ENCODE measurements at places on chromosomes 6 and 20.

DNA sequence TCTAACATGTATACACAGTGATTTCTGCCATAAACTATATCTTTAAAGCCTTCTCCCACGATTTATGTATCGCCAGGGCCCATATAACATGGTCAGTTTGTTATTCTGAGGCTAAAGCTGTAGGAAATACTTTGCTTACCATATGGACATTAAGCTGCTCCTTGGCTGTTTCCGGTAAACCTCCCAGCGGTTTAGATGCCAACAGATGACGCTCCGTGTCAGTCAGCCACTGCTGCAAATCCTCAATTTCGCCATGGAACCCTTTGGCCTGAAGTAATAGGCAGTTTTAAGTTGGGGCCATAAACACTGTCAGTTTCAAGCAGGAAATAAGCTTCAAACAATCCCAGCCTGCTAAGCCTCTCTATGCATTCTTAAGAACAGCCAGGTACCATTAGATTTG lies 145.4 kb downstream of the DST start:
- H3K4me1 ChIP-seq, result no peaks in the 10 kb centered on the region
- no peak overlapping the region for H3K4me3 ChIP-seq
- no peak overlapping the region for H3K27ac ChIP-seq

GRCh38 chr20:12414446-12415274 lies 497.0 kb downstream of the BTBD3 start:
- no peak for DNase-seq
- no peaks in the 10 kb centered on the region for H3K27me3 ChIP-seq
- H3K27ac ChIP-seq, result no peak overlapping the region

GRCh38 chr6:28802417-28803336 lies 121.1 kb downstream of the TRIM27 start:
- no peak overlapping the region for H3K4me3 ChIP-seq
- no peak for DNase-seq
- H3K27ac ChIP-seq, result no peak overlapping the region
- no peaks in the 10 kb centered on the region for H3K4me1 ChIP-seq

- H3K36me3 ChIP-seq, result no peaks in the 10 kb centered on the region
- DNase-seq, result no peak
- no peaks in the 10 kb centered on the region for H3K27me3 ChIP-seq
- no peak overlapping the region for H3K27ac ChIP-seq
- no peaks in the 10 kb centered on the region for H3K4me1 ChIP-seq
Observed at GRCh38 chr20:60632391-60633262, 619.4 kb upstream of the CDH4 start.

- no peaks in the 10 kb centered on the region for H3K27me3 ChIP-seq
- H3K4me1 ChIP-seq, result peaks cover 9% of the 10 kb centered on the region
- no peak overlapping the region for H3K27ac ChIP-seq
- no peak for DNase-seq
Observed at GRCh38 chr6:5866547-5867051, 140.1 kb downstream of the NRN1 start.

DNA sequence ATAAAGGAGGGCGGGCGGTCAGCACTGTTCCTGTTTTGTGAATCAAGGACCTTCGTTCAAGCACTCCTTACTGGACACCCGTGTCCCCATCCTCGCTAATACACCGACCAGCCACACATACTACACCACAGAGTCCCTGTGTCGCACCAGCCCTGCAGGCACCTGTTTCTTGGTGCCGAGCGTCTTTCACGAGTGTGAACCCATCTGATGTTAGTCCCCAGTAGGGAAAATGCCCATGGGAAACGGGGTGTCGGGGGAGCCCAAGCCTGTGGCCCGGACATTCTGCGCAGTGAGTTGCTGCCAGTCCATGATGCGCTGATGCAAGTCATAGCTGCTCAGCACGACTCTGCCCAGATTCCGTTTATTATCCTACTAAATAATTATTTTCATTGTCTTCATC lies 74.7 kb downstream of the TTLL2 start:
- H3K27ac ChIP-seq, result no peak overlapping the region
- no peak overlapping the region for H3K4me3 ChIP-seq
- peaks cover 6% of the 10 kb centered on the region for H3K27me3 ChIP-seq
- no peaks in the 10 kb centered on the region for H3K36me3 ChIP-seq
- H3K4me1 ChIP-seq, result no peaks in the 10 kb centered on the region

GRCh38 chr6:169766232-169766631 lies 14.8 kb downstream of the ERMARD start:
- DNase-seq, result no peak
- H3K27ac ChIP-seq, result no peak overlapping the region
- H3K27me3 ChIP-seq, result no peaks in the 10 kb centered on the region
- no peaks in the 10 kb centered on the region for H3K4me1 ChIP-seq

GRCh38 chr6:44593539-44593944 lies 206.0 kb downstream of the CDC5L start:
- no peaks in the 10 kb centered on the region for H3K4me1 ChIP-seq
- no peak overlapping the region for H3K4me3 ChIP-seq
- H3K36me3 ChIP-seq, result no peaks in the 10 kb centered on the region
- H3K27ac ChIP-seq, result no peak overlapping the region
- H3K27me3 ChIP-seq, result peaks cover 2% of the 10 kb centered on the region

DNA sequence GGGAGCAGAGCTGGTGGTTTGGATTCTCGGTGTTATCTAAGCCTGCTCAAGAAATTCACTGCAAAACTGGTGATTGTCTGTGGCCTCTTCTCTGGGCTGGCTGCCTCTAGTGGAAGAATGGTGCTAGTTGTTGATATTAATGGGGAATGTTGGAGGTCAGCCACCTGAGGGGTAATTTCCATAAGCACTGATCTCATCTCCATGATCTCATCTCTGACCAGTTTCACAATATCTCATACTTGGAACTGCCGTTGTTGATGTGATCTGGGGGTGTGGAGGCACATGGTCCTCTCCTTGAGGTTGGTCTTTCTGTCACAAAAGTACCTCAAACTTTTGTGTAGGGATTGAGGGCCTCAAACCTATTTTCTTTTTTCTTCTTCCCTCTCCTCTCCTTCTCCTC lies 102.6 kb downstream of the CD109 start:
- H3K27me3 ChIP-seq, result no peaks in the 10 kb centered on the region
- H3K27ac ChIP-seq, result no peak overlapping the region
- no peaks in the 10 kb centered on the region for H3K36me3 ChIP-seq
- H3K4me3 ChIP-seq, result no peak overlapping the region
- H3K4me1 ChIP-seq, result no peaks in the 10 kb centered on the region

GRCh38 chr20:25580711-25581110 lies 4.6 kb downstream of the NINL start:
- H3K4me1 ChIP-seq, result no peaks in the 10 kb centered on the region
- no peak overlapping the region for H3K27ac ChIP-seq
- H3K27me3 ChIP-seq, result no peaks in the 10 kb centered on the region
- no peak overlapping the region for H3K4me3 ChIP-seq
- no peaks in the 10 kb centered on the region for H3K36me3 ChIP-seq
- no peak for DNase-seq

- H3K27ac ChIP-seq, result no peak overlapping the region
- peaks cover 47% of the 10 kb centered on the region for H3K4me1 ChIP-seq
- H3K4me3 ChIP-seq, result no peak overlapping the region
- H3K27me3 ChIP-seq, result no peaks in the 10 kb centered on the region
- no peaks in the 10 kb centered on the region for H3K36me3 ChIP-seq
Observed at GRCh38 chr20:34715384-34715783, 11.2 kb downstream of the TP53INP2 start.

DNA sequence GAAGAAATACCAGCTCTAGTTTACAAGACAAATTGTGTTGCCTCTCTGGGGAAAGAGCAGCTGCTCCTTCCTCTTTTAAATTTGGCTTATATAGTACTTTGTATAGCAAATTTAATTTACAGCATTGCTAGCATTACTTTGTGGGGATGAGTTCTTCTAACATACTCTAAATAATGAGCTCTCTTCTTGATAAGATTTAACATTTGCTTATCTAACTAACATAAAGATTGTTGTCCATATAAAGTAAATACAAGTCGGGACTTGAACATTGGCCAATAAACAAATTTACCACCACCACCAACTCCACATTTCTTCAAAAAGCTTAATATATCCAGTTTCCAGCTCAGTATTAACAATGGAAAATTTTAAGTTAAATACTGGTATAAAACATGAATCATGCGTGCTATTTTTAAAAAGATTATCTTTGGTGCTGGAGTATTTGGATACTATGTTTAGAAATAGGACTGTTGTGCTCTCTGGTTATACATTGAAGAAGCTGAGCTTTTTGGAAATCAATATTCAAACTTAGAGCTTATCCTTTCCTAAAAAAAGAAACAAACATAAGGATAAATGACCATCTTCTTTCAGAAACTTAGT lies 1146.9 kb upstream of the GJE1 start:
- H3K4me1 ChIP-seq, result no peaks in the 10 kb centered on the region
- H3K27ac ChIP-seq, result no peak overlapping the region
- H3K36me3 ChIP-seq, result no peaks in the 10 kb centered on the region
- DNase-seq, result no peak
- no peaks in the 10 kb centered on the region for H3K27me3 ChIP-seq

GRCh38 chr20:8148501-8148900 lies 16.4 kb downstream of the PLCB1 start:
- H3K36me3 ChIP-seq, result no peaks in the 10 kb centered on the region
- no peak for DNase-seq
- no peak overlapping the region for H3K4me3 ChIP-seq

- no peak for DNase-seq
- no peaks in the 10 kb centered on the region for H3K36me3 ChIP-seq
- H3K27ac ChIP-seq, result no peak overlapping the region
- H3K27me3 ChIP-seq, result no peaks in the 10 kb centered on the region
- H3K4me1 ChIP-seq, result no peaks in the 10 kb centered on the region
- no peak overlapping the region for H3K4me3 ChIP-seq
Observed at GRCh38 chr6:3425574-3425973, 31.3 kb downstream of the SLC22A23 start.

GRCh38 chr20:48105526-48105925 lies 320.2 kb upstream of the SULF2 start:
- H3K27ac ChIP-seq, result no peak overlapping the region
- H3K27me3 ChIP-seq, result peaks cover 2% of the 10 kb centered on the region
- no peaks in the 10 kb centered on the region for H3K4me1 ChIP-seq
- H3K36me3 ChIP-seq, result no peaks in the 10 kb centered on the region

GRCh38 chr20:63736893-63737694 lies 630 bp downstream of the LIME1 start:
- no peak for DNase-seq
- H3K36me3 ChIP-seq, result peaks cover 24% of the 10 kb centered on the region
- H3K27ac ChIP-seq, result peak overlapping the region; percentile 94
- H3K27me3 ChIP-seq, result no peaks in the 10 kb centered on the region
- H3K4me1 ChIP-seq, result peaks cover 36% of the 10 kb centered on the region

DNA sequence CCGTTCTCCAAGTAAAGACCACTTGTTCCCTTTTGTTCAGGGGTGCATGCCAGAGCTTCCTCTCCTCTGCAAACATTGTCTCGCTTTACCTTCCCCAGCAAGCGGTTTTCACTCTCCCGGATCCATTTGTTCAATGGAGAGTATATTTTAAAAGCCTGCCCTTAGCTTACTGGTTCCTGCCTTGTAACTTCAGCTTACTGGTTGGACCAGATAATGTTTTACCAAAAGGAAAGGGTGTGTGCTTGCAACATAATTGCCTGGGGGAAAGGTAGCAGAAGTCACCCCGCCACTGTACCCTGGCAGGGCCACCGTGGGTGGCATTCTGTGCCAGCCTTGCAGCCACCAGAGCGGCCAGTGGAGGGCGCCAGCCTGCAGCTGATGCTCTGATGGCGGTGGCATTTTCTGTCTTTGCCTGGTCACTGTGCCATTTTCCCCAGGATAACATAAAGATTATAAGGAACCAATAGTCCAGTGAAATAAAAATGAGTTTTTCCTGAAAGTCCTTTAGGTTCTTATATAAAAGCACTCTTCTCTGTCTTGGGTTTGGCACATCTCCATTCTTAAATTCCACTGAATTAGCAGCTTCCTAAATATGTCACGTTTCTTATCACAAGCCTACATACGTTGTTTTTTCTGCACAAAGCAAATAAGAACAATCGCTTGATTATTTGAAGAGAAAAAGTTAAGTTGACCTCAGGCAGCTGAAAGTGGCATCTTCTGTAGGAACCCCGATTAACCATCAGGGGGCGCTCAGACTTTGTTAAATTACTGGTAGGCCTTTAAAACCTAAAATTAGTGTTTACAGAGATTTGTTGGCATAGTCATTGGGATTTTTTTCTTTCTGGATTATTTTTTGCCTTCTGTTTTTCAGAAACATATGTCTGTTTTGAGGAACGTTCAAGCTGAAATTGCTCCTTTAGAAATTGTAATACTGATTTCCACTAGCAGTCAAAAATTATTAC lies 67.4 kb upstream of the XRN2 start:
- H3K4me1 ChIP-seq, result no peaks in the 10 kb centered on the region
- H3K27ac ChIP-seq, result no peak overlapping the region
- no peak overlapping the region for H3K4me3 ChIP-seq
- no peaks in the 10 kb centered on the region for H3K36me3 ChIP-seq

DNA sequence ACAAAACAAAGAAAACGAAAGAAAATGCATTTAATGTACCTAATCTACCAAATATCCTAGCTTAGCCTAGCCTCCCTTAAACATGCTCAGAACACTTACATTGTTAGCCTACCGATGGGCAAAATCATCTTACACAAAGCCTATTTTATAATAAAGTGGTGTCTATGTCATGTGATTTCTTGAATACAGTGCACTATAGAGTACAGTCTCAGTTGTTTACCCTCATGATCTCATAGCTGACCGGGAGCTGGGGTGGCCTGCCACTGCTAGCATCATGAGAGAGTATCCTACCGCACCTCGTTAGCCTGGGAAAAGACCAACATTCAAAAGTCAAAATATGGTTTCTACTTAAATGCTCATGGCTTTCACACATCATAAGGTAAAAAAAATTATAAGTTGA lies 16.6 kb downstream of the GCNT2 start:
- H3K27ac ChIP-seq, result no peak overlapping the region
- DNase-seq, result no peak
- H3K4me1 ChIP-seq, result peaks cover 28% of the 10 kb centered on the region

DNA sequence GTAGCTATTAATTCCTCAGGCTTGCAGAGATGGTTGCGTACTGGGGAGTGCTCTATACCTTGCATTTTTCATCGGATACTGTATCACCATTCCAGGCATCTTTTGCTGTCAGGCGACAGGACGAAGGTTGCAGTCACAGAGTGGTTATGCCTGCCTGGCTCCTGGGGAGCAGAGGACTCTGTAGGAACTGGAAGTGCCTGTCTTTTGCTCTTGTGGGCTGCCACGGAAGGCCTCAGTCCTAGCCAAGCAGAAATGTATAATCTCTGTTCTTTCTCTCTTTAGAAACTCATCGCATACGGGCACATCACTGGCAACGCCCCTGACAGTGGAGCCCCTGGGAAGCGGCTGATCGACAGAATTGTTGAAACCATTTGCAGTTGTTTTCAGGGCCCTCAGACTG lies 29.5 kb downstream of the ARFGEF2 start:
- H3K4me1 ChIP-seq, result no peaks in the 10 kb centered on the region
- H3K27ac ChIP-seq, result no peak overlapping the region
- H3K27me3 ChIP-seq, result no peaks in the 10 kb centered on the region
- no peak overlapping the region for H3K4me3 ChIP-seq

Data from GM12878 (cell line).